Dermis blood vessel endothelial cell (primary cell): ENCODE measurements at places on chromosomes 6 and 20. TPM values are rescaled to one million over a fixed set of nuclear protein-coding genes. Genes with fewer than 3 reads are reported as not detected.
A peak's percentile ranks its signal among the peaks of the same experiment; 100 is the strongest.

The KCNQ2 gene
- total RNA-seq: not detected in 2 replicates

The FKBP1A gene
- 269 and 390 TPM in 2 replicates for total RNA-seq

The KCNK16 gene
- not detected in 2 replicates for total RNA-seq

The AP5S1 gene
- 22.3 and 31.6 TPM in 2 replicates for total RNA-seq

The NOX3 gene
- total RNA-seq: not detected in 2 replicates

- DNase-seq: no peak
Measured at GRCh38 chr20:11338496-11339306, 579.0 kb upstream of the BTBD3 start.

DNA sequence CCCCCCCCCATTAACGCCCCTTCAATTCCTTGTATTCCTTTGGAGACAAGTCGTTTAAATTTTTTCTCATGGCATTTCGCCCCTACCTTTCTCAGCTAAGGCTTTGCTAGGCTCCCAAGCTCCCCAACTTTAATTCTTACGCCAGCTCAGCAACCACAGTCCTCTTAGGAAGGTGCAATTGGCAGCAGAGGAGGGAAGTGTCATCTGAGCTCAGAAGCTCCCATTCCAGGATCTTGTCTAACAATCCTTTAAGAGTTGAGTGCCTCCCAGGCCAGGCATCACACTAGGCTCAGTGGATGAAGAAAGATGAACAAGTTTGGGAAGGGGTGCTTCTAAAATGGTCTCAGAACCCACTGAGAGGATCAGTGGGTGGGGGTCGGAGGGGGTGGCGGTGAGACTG lies 131.2 kb upstream of the AKAP12 start:
- DNase-seq: no peak

GRCh38 chr6:96889146-96889545 lies 8.5 kb downstream of the NDUFAF4 start:
- no peak for DNase-seq

GRCh38 chr20:38057351-38057972 lies 23.9 kb downstream of the RPRD1B start:
- DNase-seq: peak; percentile 88

- no peak for DNase-seq
Measured at GRCh38 chr20:4095639-4096038, 80.3 kb upstream of the RNF24 start.

DNA sequence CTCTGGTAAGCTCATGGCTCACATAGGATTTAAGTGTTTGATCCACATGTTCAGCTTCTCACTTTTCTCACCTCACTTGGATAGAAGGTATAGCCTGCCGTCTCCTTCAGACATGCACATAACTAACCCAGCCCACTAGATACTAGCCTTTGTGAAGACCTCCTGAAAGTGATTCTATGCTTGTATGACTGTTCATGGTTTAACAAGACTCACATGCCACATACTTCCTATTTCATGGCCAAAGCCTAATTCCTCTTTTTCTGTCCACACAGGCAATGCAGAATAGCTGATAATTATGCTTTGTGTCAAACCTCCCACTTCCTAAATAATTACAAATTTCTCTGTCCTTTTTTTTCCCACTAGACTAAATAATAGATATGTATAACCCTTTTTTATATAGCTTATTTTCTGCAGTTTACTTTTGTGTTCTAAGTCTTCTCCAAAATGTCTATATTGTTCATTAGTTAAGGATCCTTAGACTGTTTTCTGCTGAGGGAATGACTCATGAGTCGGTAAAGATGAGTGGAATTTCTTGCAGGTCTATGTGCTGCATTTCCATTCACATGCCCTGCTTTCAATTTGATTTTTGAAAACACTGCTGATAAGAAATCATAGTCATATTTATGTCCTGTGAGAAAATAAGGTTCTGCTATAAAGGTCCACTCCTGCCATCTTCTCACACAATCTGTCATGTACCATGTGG lies 43.0 kb downstream of the HDDC2 start:
- no peak for DNase-seq
